Myocyte (in vitro differentiated cells): ENCODE measurements at places on chromosomes 12 and 14.
A peak's percentile ranks its signal among the peaks of the same experiment; 100 is the strongest.

- DNase-seq: peak; percentile 32
Observed at GRCh38 chr12:108390495-108391203, 51.5 kb upstream of the CMKLR1 start.

DNA sequence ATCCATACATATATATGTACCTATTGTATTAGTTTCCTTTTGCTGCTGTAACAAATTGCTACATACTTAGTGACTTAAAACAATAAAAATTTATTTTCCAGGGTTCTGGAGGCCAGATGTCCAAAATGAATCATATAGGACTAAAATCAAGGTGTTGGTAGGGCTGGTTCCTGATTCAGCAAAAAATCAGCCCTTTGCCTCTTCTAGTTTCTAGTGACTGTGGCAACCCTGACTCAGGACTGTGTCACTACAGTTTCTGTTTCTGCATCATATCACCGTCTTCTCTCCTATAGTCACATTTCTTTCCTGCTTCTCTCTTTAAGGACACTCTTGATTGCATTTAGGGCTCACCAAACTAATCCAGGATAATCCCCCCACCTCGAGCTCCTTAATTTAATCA, 386.3 kb upstream of the TBX3 start:
- no peak for DNase-seq

DNA sequence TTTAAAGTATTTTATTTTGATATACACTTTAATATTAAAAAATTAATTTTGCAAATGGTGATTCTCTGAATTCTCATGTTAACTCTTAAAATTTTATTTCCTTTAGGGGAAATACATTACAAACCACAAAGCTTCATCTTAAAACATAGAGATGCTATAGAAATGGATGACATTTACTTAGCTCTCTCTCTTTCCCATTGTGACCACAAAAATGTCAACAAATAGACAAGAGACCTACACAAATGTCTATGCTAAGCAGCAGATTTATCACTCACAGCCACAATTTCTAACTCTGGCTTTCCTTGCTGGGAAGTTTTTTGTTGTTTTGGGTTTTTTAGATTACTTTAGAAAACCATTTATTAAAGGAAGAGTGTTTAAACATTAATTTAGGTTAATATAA, 19.9 kb upstream of the PHC1 start:
- no peak for DNase-seq

GRCh38 chr14:69038455-69039287, 59.6 kb upstream of the ACTN1 start:
- DNase-seq: peak; percentile 67

DNA sequence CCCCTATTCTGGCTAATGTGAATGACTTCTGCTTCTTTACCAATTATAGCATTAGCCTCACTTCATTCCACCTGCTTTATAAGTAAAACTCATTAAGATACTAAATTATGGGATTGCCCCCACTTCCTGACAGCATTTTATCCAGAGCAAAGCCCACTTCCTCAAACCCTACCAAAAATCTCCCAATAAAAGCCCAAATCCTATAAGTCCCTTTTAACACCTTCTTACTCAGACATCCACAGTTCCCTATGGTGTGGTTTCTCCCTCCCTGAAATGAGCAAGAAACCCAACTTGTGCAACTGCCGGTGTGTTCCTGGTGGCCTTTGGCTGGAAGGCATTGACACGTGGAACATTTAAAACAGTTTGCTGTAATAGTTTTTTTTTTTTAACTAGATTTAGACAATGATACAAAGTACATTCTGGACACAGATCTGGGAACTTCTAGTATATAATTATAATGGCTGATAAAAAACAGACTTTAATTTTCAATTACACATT, 53.1 kb downstream of the BRMS1L start:
- no peak for DNase-seq
